ENCODE measurements at places on chromosomes 2 and 18.

- no peak for DNase-seq
Measured at GRCh38 chr2:20221555-20221973, 3.4 kb downstream of the SDC1 start.

DNA sequence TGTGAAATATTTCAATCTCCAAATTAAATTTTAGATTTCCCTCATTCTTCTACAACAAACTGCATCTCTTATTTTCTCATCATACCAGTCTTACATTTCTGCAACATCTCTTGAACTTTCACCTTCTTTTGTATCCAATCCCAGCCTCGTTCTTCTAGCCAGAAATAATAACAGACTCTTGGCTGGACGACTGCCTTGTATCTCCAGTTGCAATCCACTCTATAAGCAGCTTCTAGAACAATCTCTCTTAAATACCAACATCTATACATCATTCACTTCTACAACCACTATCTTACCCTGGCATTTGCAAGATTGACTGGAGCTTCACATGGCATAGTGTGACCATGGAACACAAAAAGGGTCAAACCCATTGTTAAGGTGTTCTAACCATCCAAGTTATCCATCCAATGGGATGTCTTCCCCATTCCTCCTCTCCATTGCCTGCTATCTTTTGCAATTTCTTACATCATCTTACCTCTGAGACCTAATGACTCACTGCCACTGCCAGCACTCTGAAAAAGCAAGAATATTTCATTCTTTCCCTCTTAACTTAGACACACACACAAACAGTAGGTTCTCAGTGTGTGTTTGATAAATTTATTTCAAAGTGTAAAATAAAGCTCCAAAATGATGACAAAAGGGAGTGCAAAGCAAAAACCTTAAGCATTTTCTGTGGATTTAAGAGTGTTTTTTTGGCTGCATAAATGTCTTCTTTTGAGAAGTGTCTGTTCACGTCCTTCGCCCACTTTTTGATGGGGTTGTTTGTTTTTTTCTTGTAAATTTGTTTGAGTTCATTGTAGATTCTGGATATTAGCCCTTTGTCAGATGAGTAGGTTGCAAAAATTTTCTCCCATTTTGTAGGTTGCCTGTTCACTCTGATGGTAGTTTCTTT lies 145.6 kb downstream of the METTL4 start:
- DNase-seq = no peak

- DNase-seq = no peak
Measured at GRCh38 chr2:200716386-200716785, 95.3 kb upstream of the BZW1 start.

- DNase-seq = no peak
Measured at GRCh38 chr2:69387770-69388481, 899 bp upstream of the GFPT1 start.

- DNase-seq = no peak
Measured at GRCh38 chr18:6022845-6023244, 127.5 kb upstream of the TMEM200C start.

- no peak for DNase-seq
Measured at GRCh38 chr2:20415511-20415918, 31.4 kb upstream of the RHOB start.

All from stimulated activated CD8-positive, alpha-beta memory T cell treated with anti-CD3 and anti-CD28 coated beads, Interleukin-7, amount 100 ng/mL, for 1 hour (primary cell).